Stimulated activated CD4-positive, alpha-beta T cell treated with anti-CD3 and anti-CD28 coated beads, Interleukin-15, amount 100 ng/mL, for 1 hour (primary cell): ENCODE measurements at places on chromosomes 4 and X.

GRCh38 chrX:47283015-47283771, 50.4 kb downstream of the USP11 start:
- no peak for DNase-seq

- DNase-seq, result peak; percentile 28
Measured at GRCh38 chrX:102652031-102652688, 877 bp downstream of the GPRASP1 start.

DNA sequence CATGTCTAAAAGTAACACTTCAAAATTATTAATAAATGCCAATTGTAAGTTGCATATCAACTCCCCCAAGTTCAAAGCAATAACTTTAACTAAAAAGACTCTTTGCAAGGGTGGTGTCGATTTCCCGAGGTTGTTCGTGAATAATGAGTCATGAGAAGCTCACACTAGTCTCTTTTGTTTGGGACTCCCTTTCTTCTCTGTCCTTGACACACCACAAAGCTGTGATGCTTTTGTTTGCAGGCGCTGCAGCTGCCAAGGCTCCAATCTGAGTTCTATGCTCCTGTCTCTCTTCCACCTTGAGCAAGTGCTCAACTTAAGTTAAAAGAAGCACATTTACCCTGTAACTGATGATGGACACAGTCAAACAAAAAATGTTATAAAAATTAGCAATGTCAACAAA, 65.9 kb downstream of the FAT1 start:
- no peak for DNase-seq

GRCh38 chr4:15714141-15714540, 11.3 kb downstream of the BST1 start:
- DNase-seq, result no peak

GRCh38 chrX:24983931-24984330, 31.8 kb downstream of the ARX start:
- DNase-seq, result no peak

DNA sequence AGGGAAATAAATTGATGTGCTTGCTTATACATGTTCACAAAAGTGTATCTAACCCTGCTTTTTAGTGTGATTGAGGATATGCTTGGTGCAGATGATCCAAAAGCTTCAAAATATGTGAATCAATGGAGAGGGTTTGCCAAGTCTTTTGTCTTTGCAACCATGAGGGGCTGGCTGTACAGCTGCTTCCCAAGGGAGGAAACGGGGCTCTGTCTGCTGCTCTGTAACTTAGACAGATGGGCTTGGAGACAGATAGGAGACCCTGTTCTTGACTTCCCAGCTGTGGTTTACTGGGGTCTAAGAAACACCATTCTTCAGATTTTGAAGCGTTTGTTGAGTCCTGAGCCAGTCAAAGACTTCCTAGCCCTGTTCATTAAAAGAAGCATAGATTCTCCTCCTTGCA, 152.3 kb downstream of the DCLK2 start:
- DNase-seq, result no peak

GRCh38 chr4:8439914-8440491, 520 bp downstream of the ACOX3 start:
- no peak for DNase-seq

GRCh38 chr4:138235419-138235952, 6.7 kb downstream of the SLC7A11 start:
- DNase-seq, result no peak

- DNase-seq, result peak; percentile 53
Measured at GRCh38 chrX:12950851-12951594, 23.9 kb upstream of the TMSB4X start.

DNA sequence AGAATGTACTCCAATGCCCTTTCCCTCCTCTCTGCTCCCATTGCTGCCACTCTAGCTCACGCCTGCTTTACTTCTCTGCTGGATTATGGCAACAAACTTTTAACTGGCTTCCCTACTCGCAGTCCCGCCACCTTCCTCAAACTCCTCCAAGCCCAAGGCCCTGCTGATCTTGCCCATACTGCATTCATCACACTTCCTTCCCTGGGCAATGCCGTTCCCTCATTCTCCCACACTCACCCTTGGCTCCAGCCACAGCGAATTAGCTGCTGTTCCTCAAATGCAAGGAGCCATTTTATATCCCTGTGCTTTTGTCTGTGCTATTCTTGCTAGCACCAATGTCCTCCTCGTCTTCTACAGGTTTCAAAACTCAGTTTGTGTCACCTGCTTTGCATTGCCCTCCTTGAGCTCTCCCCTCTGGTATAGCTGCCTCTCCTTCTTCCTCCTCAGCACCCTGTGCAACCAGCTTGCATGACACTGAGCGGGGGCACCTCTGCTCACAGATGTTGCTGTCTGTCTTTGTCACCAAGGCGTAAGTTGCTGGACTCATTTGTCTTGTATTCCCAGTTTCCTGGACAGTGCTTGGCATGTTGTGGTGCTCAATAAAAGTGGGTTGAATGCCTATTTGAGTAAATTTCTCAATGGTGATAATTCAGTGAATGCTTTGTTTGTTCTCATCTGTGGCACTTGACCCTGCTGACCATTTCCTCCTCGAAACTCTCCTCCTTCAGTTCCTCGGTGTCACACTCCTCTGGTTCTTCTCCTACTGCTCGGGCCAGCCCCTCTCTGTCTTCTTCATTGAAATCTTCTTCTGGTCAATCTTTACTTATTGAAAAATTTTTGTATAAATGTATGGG, 22.4 kb upstream of the MGST2 start:
- no peak for DNase-seq

GRCh38 chr4:36824682-36825081, 419.9 kb upstream of the NWD2 start:
- DNase-seq, result no peak

DNA sequence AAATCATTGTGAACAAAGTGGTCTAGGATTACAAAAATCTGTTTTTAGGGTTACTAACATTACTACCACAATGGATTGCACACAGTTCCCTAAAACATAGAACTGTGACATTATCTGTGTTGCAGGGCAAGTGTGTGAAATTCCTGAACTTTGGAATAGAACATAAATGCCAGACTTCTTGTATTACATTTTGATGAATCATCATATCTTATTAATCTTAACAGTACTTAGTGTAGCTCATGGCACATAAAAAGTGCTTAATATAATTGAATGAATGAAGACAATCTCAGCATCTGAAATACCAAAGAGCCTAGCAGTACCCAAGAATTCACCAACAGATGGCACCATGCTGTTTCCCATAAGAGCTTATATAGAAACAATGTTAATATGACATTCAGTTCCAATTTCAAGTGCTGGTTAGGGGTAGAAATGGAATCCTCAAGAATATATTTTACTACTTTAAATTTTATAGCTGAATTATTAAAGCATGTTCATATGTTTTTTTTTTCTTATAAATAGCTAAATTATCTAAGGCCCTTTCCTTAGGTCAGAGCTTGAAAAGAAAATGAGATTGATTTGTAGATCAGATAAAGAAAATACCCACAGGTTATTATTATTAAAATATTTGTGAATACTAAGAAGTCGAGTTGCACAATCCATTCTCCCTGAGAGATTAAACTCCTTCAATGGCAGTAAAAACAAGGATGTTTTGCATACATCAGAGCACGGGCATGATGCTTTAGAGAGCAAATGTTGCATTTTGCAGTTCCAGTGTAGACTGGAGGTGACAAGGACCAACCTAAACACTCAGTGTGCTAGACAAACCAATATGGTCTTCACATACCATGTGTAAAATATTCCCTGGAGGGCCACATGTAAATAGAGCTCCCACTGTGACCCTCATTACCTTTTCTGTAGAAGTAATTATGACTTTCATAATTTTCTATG, 25.7 kb upstream of the SHISA3 start:
- no peak for DNase-seq

DNA sequence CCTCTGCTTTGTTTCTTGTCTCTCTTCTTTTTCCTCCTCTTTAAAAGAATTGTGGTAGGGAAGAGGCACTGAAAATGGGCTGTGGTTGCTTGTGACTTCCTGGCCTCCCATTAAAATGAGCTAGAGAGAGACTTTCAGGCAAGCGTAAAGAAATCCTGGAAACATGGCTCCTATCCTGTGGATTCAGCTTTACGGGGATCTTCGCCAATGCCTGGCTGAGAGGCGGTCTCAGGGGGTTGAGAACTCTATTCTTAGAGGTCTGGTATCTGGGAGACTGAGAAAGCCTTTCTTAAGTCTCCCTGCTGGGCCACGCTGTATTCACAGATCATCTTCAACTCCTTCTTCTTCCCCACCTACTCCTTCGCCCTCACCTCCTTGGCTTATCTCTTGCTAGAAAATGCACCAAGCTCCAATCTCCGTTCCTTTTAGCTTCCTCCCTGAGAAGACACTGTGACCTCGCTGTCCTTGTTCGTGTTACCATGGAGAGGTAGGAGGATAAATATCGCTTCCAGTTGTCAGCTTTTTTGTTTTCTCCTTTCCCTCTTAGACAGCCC, 542 bp upstream of the KLF8 start:
- DNase-seq, result no peak

GRCh38 chrX:17456526-17456925, 81.5 kb downstream of the NHS start:
- DNase-seq, result no peak

DNA sequence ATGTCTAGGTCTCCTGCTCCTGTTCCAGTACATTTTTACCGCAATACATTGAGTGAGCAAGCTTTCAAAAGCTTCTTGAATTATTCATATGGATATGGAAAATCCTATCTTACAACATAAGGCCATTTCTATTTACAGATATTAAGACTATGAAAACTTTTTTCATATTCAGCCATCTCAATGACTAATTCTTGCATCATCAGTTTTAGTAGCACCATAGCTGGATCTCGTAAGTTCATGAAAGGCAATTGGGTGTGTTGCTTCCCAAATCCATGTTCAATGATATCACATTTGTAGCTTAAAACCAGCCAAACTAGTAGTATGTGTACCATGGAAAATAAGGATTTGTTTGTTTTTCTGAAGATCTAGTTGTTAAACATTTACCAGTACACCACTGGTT, 118.3 kb upstream of the GABRA2 start:
- no peak for DNase-seq

- DNase-seq, result no peak
Measured at GRCh38 chr4:170139764-170140163, 50.0 kb upstream of the AADAT start.

DNA sequence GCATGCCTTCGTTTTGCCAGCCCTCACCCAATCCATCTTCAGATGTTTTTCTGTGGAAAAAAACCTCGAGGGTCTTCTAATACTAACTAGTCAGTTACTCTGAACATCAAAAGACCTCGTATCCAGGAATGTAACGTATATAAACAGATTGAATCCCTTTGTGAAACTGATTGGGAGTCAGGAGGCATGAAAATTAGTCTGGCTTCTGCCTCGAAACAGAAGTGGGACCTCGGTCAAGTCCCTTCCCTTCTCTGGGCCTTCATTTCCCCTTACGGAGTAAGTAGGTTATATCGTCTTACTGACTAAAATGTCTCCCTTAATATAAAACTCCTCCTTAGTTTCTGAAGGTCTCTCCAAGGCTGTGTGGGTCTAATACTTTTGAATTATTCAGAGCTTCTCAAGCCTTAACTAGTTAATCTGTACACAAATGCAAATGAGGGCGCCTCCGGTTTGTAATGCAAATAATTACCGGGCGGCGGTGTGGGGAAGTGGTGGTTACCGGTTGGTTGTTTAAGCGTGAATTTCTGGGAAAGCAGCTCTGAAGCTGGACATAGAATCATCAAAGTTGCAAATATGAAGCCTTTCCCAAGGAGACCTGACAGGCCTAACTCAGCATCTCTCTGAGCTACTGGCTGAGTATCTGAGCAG, 11.4 kb upstream of the NKRF start:
- DNase-seq, result no peak

GRCh38 chr4:654503-654845, 19.6 kb downstream of the ATP5ME start:
- DNase-seq, result no peak

DNA sequence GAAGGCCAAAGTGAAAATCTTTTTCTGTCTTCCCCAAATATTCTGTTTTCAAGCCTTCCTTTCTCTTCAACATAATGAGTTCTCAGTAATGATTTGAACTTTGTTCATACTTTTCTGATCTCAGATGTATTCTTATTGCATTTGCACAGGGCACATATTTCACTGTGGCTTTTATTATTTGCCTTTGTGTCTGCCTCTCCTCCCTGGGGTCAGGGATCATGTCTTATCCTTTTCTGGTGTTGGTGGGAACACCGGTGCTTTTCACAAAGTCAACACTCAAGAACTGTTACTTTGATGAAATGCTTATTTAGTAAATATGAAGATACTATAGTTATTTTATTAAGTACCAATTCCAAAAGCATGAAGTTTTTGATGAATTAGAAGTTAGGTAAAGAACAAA, 143.8 kb downstream of the FRAS1 start:
- DNase-seq, result no peak

GRCh38 chr4:38192516-38192915, 232.3 kb downstream of the PTTG2 start:
- no peak for DNase-seq

GRCh38 chr4:94561249-94562024, 109.7 kb downstream of the PDLIM5 start:
- no peak for DNase-seq

DNA sequence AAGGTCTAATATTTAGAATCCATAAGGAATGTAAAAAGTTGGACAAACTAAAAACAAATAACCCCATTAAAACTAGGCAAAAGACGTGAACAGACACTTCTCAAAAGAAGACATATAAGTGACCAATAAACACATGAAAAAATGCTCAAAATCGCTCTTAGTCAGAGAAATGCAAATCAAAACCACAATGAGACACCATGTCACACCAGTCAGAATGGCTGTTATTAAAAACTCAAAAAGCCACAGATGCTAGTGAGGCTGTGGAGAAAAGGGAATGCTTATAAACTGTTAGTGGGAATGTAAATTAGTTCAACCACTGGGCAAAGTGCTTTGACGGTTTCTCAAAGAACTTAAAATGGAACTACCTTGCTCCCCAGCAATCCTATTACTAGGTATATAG, 674.3 kb upstream of the MAGEB2 start:
- no peak for DNase-seq

GRCh38 chr4:88752754-88753153, 55.1 kb upstream of the NAP1L5 start:
- DNase-seq, result no peak

- no peak for DNase-seq
Measured at GRCh38 chr4:149896432-149896831, 80.8 kb upstream of the IQCM start.
